ENCODE measurements at places on chromosomes 6 and 20. TPM values are rescaled to one million over a fixed set of nuclear protein-coding genes. Genes with fewer than 3 reads are reported as not detected.
A peak's percentile ranks its signal among the peaks of the same experiment; 100 is the strongest.

Gene BMP7
- total RNA-seq: not detected

Gene ENPP1
- 1.0 TPM for total RNA-seq

Gene NINL
- 1.6 TPM for total RNA-seq

Gene STK4
- total RNA-seq: 264 TPM

Gene ZBP1
- total RNA-seq: 4.9 TPM

Gene AFG1L
- 4.6 TPM for total RNA-seq

Gene SGK1
- 119 TPM for total RNA-seq

Gene SLC26A8
- total RNA-seq: 0.33 TPM

Gene HLA-DMA
- 73.0 TPM for total RNA-seq

Gene GJA1
- total RNA-seq: not detected

Gene EDN1
- total RNA-seq: 0.20 TPM

GRCh38 chr6:158660333-158660754, 10.5 kb downstream of the SYTL3 start:
- peak overlapping the region; percentile 79 for H3K27ac ChIP-seq
- peaks cover 50% of the 10 kb centered on the region for H3K4me1 ChIP-seq
- peak overlapping the region; percentile 61 for H3K4me3 ChIP-seq
- no peaks in the 10 kb centered on the region for H3K27me3 ChIP-seq

DNA sequence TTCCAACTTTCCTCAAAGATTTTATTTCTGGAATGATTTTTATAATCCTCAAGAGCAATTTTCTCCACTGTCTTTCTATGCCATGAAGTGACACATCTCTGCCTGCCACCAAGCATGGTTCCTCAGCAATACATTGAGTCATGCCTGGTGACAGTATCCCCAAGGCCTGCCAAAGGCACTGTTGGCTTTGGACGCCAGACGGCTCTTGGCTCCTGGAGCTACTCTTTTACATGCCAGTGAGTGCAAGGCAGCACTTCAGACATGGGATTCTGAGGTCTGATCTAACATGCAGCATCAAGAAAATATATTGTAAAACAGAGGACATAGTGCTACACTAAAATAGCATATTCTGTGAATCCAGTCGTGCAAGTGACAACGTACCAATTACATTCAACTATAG, 20.1 kb upstream of the PLEKHG1 start:
- H3K4me1 ChIP-seq: no peaks in the 10 kb centered on the region
- no peaks in the 10 kb centered on the region for H3K36me3 ChIP-seq
- no peak overlapping the region for H3K4me3 ChIP-seq

DNA sequence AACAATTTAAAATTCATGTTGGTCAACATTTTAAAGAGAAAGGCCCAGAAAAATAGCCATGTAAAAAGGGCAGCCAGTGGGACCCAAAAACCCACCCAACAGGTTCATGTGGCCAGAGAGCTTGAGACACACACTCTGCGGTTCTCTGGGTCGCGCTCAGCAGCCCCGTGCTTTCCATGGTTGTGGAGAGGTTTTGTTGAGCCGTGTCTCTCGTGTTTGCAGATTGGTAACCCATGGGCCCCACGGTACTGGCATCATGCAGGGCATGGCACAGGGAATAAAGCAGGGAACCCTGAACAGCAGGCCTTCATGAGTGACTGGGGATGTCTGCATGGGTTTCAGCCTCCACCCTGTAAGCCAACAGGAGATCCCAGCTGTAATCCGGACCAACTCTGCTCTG, 127.7 kb upstream of the CST7 start:
- H3K36me3 ChIP-seq: no peaks in the 10 kb centered on the region
- H3K27ac ChIP-seq: no peak overlapping the region
- H3K27me3 ChIP-seq: no peaks in the 10 kb centered on the region
- no peaks in the 10 kb centered on the region for H3K4me1 ChIP-seq
- no peak overlapping the region for H3K4me3 ChIP-seq

GRCh38 chr6:113329942-113330635, 527.1 kb upstream of the MARCKS start:
- H3K4me1 ChIP-seq: no peaks in the 10 kb centered on the region
- DNase-seq: no peak
- H3K27me3 ChIP-seq: no peaks in the 10 kb centered on the region
- no peak overlapping the region for H3K4me3 ChIP-seq

- peaks cover 20% of the 10 kb centered on the region for H3K4me1 ChIP-seq
- H3K36me3 ChIP-seq: peaks cover 19% of the 10 kb centered on the region
- no peak for DNase-seq
- no peaks in the 10 kb centered on the region for H3K27me3 ChIP-seq
- no peak overlapping the region for H3K4me3 ChIP-seq
- H3K27ac ChIP-seq: no peak overlapping the region
Measured at GRCh38 chr20:60295214-60295613, 337.0 kb downstream of the CDH26 start.

DNA sequence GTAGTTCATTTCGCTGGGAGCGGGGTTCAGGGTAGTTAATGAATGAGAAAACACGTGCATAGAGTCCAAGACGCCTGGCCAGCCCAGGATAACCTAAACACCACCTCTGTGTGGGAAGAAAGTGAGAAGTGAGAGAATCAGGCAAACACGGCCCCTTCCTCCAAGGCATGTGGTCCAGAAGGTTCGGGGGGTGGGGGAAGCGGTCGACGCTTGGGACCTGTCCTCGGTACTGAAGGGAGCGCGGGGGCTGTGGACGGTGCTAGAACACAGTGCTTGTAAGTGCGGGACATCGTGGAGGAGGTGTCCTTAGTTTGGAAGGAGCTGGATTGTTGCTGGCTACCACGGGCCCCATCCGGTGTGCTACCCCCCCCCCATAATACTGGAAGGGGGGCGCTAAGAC, 1.7 kb upstream of the VSTM2L start:
- peaks cover 14% of the 10 kb centered on the region for H3K4me1 ChIP-seq
- no peak overlapping the region for H3K27ac ChIP-seq
- H3K27me3 ChIP-seq: peaks cover 42% of the 10 kb centered on the region
- DNase-seq: no peak

DNA sequence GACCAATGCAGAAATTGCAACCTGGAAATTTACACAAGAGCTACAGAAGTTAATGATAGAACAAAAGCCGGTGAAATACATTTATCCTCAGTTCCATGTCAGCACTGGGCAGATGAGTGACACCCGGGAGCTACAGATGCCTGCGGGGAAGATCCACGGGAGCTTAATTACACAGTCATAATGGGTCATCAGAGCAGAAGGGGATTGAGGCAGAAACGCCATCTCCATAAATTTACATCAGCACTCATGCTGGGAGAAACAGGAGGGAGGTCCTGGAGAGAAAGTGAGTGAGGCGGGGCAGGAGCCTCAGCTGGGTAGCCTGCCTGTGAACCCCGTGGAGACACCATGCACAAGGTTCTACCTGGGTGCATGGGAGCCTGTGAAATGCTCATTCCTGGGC, 37.6 kb upstream of the CST7 start:
- no peaks in the 10 kb centered on the region for H3K4me1 ChIP-seq
- no peaks in the 10 kb centered on the region for H3K27me3 ChIP-seq
- no peak for DNase-seq
- peaks cover 5% of the 10 kb centered on the region for H3K36me3 ChIP-seq
- no peak overlapping the region for H3K4me3 ChIP-seq

- peaks cover 36% of the 10 kb centered on the region for H3K4me1 ChIP-seq
- no peaks in the 10 kb centered on the region for H3K27me3 ChIP-seq
- no peak overlapping the region for H3K27ac ChIP-seq
- no peaks in the 10 kb centered on the region for H3K36me3 ChIP-seq
- no peak overlapping the region for H3K4me3 ChIP-seq
Measured at GRCh38 chr6:27861861-27862260, 50.3 kb downstream of the OR2B2 start.

GRCh38 chr6:83169511-83169910, 23.6 kb downstream of the PGM3 start:
- no peak for DNase-seq
- no peaks in the 10 kb centered on the region for H3K4me1 ChIP-seq
- H3K4me3 ChIP-seq: no peak overlapping the region
- H3K27me3 ChIP-seq: no peaks in the 10 kb centered on the region
- H3K36me3 ChIP-seq: peaks cover 24% of the 10 kb centered on the region

DNA sequence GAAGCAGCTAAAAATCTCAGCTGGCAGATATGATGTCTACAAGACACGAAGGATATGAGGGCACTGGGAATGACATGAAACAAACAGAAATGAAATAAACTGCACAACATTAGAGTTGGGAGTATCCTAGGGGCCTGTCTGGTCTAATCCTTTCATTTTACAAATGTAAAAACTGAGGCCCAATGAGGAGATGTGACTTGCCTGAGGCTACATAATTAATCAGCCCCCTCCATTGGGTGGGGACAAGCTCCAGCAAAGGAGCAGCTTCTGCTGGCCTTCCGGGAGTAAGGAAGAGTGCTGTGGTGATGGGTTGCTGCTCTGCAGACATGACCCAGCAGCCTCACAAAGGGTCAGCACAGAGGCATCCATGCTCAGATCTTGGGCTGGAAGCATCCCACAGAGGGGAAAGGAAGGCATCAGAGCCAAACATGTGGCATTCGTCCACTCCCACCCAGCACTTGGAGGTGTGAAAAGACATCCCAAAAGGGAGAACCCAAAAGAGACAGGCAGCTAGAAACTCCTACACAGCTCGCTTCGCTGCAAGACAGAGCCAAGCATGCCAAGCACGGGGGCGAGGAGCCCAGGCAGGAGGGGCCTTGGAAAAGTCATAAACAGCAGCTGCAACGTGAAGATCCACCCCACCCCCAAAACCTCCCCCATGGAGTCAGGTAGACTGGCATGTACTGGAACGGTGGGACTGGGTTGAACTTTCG, 183.7 kb downstream of the UNC5CL start:
- no peaks in the 10 kb centered on the region for H3K4me1 ChIP-seq
- H3K4me3 ChIP-seq: no peak overlapping the region
- H3K27ac ChIP-seq: no peak overlapping the region
- peaks cover 14% of the 10 kb centered on the region for H3K27me3 ChIP-seq
- no peak for DNase-seq

DNA sequence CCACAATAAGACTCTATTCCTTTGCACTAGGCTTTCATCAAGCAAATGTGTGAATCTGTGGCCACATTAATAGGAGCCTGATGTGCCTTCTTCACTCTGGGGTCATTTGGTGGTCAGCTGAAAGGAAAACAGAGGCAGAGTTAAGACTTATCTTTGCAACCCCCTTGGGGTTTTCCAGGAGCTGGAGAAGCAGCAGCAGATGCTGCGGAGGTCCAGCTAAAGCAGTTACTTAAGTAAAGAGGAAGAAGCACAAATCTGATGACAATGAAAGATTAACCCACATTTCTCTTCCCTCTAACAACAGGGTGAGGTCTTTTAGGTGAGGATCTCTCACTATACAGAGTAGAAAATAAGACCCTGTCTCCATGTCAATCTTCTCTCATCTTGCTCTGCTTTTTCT, 45.4 kb upstream of the QKI start:
- no peak overlapping the region for H3K4me3 ChIP-seq
- no peaks in the 10 kb centered on the region for H3K36me3 ChIP-seq

DNA sequence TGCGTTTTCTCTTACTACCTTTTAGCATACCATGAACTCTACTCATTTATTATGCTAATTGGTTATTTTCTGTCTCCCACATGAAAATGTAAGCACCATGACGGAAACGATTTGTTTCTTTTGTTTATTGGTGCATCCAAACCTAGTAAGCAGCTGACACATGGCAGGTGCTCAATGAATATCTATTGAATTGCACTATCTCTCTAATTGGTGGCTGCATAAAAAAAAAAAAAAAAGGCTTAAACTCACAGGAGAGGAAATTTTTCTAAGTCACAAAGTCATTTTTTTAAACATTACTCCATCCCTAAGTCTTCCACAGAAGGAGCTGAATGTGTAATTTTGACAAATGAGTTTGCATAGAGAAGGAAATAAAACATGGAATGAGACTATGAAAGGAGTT, 608.4 kb downstream of the PTPRT start:
- H3K4me3 ChIP-seq: no peak overlapping the region
- no peak for DNase-seq
- no peaks in the 10 kb centered on the region for H3K4me1 ChIP-seq
- H3K27ac ChIP-seq: no peak overlapping the region
- no peaks in the 10 kb centered on the region for H3K27me3 ChIP-seq

- H3K27ac ChIP-seq: no peak overlapping the region
- no peaks in the 10 kb centered on the region for H3K27me3 ChIP-seq
- H3K4me1 ChIP-seq: peaks cover 14% of the 10 kb centered on the region
- no peak overlapping the region for H3K4me3 ChIP-seq
- DNase-seq: no peak
Measured at GRCh38 chr6:37362101-37362828, 8.5 kb downstream of the RNF8 start.

- H3K27me3 ChIP-seq: no peaks in the 10 kb centered on the region
- no peak overlapping the region for H3K4me3 ChIP-seq
- no peak overlapping the region for H3K27ac ChIP-seq
Measured at GRCh38 chr6:23390221-23390620, 735.8 kb upstream of the NRSN1 start.

DNA sequence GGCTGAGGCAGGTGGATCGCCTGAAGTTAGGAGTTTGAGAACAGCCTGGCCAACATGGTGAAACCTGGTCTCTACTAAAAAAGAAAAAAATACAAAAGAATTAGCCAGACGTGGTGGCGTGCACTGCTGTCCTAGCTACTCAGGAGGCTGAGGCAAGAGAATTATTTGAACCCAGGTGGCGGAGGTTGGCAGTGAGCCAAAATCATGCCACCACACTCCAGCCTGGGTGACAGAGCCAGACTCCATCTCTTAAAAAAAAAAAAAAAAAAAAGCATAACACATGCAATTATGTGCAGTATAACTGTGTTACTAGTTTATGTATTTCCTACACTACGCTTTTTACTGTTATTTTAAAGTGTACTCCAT, 31.9 kb upstream of the FAM135A start:
- DNase-seq: no peak
- H3K4me3 ChIP-seq: no peak overlapping the region
- no peaks in the 10 kb centered on the region for H3K36me3 ChIP-seq
- no peak overlapping the region for H3K27ac ChIP-seq
- peaks cover 6% of the 10 kb centered on the region for H3K27me3 ChIP-seq

- H3K4me3 ChIP-seq: no peak overlapping the region
- no peak overlapping the region for H3K27ac ChIP-seq
- peaks cover 13% of the 10 kb centered on the region for H3K4me1 ChIP-seq
- no peaks in the 10 kb centered on the region for H3K36me3 ChIP-seq
- no peaks in the 10 kb centered on the region for H3K27me3 ChIP-seq
Measured at GRCh38 chr20:34328928-34329677, 25.9 kb upstream of the AHCY start.

DNA sequence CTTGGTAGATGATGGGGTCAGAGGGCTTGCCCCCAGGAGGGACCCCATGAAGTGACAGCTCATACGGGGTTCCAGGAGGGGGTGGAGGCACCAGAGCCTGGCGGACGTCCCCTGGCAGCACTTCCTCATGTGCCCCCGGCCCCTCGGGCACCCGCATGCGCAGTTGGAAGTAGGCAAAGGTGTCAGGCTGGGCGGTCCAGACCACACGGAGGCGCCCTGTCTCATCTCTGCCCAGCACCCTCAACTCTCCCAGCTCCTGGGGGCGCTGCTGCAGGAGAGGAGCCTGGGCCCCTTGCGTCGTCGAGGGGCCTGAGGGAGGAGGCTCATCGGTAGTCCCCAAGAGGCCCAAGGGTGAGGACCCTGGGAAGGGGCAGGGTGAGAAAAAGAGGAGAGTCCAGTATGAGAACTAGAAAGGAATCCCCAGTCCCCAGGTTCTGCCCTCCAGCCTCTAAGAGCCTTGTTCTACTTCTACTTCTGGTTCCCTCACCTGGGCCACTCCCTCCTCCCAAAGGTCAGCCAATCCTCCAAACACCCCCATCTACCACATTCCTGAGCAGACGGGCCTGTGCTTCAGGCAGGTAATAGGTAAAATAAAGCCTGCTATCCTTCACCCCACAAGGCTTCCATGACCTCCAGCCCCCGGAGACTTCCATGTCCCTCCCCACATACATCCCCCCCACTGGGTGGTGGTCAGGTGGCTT, 23.2 kb downstream of the TNXB start:
- H3K27me3 ChIP-seq: peaks cover 40% of the 10 kb centered on the region
- H3K4me1 ChIP-seq: peaks cover 10% of the 10 kb centered on the region
- H3K4me3 ChIP-seq: no peak overlapping the region
- no peaks in the 10 kb centered on the region for H3K36me3 ChIP-seq
- no peak overlapping the region for H3K27ac ChIP-seq

Data from natural killer cell treated with Interleukin-12 subunit alpha and Interleukin-12 subunit beta and Interleukin-15 and Interleukin-18, amount 100 ng/mL, for 72 hours (primary cell).